Umbilical cord (tissue), 2 donors: ENCODE measurements at places on chromosomes 16 and 17.

- DNase-seq, result no peak
Observed at GRCh38 chr16:78198288-78198687, 98.8 kb downstream of the WWOX start.

- DNase-seq, result no peak
Observed at GRCh38 chr16:19885451-19886072, 914 bp upstream of the GPRC5B start.

GRCh38 chr16:1182316-1182671 lies 29.4 kb downstream of the CACNA1H start:
- DNase-seq, result peak; percentile 81

GRCh38 chr16:66458292-66458691 lies 31.2 kb downstream of the BEAN1 start:
- no peak for DNase-seq

DNA sequence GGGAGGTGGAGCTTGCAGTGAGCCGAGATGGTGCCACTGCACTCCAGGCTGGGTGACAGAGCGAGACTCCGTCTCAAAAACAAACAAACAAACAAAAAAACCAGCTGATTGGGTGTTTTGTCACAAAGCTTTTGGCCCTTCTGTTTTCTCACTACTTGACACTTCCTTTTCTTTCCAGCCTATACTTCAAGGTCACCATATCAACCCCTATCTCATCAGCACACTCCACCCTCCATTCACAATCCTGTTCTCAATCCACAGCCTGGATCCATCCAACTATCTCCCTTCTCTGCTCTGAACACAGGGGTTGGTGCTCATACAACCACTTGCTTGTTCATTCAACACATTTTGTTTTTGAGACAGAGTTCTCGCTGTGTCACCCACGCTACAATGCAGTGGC lies 6.6 kb upstream of the MED11 start:
- DNase-seq, result no peak

- peak; percentile 91 for DNase-seq
Observed at GRCh38 chr16:17578981-17579874, 108.5 kb upstream of the XYLT1 start.

- no peak for DNase-seq
Observed at GRCh38 chr17:74670329-74670728, 42.4 kb downstream of the CD300LF start.

- DNase-seq, result no peak
Observed at GRCh38 chr17:61340431-61341209, 59.0 kb upstream of the TBX2 start.

DNA sequence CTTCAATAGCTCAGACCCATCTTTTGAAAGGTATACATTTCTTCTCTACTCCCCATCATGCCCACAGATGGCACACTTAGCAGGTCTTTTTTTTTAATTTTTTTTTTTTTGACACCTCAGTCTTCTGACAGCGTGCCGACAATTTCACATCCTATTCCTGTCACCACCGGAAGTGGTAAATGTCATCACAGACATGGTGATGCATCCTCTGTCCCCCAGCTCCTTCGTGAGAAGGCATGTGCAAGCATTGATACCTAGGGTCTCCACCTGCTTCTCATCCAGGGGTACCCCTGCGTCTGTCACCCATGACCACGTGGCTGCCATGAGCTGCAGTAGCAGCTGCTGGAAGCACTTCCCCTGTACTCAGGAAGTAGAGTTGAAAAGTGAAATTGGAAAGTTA lies 35.6 kb downstream of the ELAC2 start:
- no peak for DNase-seq

GRCh38 chr17:10803350-10803749 lies 549 bp downstream of the TMEM238L start:
- no peak for DNase-seq

- no peak for DNase-seq
Observed at GRCh38 chr17:50703162-50703561, 4.6 kb downstream of the ANKRD40 start.

- no peak for DNase-seq
Observed at GRCh38 chr17:58576679-58577367, 62.4 kb upstream of the MTMR4 start.

GRCh38 chr16:72704746-72705372 lies 343.1 kb downstream of the ZFHX3 start:
- DNase-seq, result no peak

DNA sequence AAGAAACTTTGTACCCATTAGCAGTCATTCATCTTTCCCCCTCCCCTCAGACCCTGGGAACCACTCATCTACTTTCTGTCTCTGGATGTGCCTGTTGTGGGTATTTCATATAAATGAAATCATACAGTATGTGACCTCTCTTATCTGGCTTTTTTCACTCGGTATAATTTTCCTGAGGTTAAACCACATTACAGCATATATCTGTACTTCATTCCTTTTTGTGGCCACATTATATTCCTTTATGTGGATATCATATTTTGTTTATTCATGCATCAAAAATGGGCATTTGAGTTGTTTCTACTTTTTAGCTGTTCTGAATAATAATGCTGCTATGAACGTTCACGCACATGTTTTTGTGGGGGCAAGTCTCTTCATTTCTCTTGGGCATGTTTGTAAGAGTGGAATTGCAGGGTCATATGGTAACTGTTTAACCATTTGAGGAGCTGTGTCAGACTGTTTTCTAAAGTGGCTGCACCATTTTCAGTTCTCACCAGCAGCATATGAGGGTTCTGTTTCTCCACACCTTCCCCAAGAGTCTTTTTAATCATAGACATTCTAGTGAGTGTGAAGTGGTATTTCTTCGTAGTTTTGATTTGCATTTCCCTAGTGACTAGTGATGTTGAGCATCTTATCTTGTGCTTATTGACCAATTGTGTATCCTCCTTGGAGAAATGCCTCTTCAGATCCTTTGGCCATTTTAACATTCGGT lies 3.8 kb downstream of the SNX29 start:
- no peak for DNase-seq

DNA sequence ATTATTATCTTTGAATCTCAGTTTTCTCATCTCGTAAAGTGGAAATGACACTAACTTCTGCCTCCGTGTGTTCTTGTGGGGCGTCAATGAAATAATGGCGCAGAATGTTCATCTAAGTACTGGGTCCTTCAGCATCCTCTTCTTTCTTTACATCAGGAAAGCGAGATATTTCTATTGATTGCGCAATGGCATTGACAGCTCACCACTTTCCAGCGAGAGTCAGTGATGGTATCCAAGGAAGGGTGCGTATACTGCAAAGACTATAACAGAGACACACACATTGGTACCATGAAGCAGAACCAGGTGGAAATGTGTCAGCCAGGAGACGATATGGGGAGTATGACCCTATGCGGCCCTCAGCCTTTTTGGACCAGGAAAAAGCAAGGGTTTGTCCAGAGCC lies 162.1 kb downstream of the SHISA9 start:
- no peak for DNase-seq

DNA sequence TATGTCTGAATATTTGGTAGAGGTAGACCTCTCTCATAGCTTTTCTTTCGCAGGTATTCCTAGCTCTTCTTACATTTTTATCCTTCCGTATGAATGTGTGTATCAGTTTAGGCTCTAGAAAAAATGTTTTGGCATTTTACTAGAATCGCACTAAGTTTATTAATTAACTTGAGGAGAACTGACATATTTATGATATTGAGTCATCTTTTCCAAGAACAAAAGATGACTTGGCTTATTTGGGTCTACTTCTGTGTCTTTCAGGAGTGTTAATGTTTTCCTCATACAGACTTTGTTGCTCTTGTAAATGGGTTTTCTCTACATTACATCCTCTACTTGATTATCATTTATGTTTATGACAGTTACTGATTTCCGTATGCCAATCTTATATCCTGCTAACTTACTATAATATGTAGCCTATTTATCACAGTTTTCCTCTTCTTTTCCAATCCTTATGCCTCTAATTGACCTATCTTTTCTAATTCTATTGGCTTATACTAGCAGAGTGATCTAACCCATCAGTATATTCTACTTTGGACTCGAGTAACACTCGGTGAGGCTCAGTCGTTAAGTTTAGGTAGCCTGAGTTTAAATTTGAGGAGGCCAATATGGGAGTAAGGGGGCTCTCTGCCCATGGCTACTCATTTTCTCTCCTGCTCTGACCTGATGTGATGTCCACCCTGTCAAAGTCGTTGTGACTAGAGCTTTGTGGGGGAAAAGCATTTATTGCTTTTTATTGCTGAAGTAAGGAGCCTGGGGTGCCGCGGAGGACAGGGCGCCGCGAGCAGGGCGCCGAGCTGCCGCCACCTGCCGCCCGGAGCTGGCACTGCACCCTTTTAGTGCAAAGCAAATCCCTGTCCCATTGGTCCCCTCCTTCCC lies 20.0 kb downstream of the ST6GALNAC1 start:
- peak; percentile 66 for DNase-seq

DNA sequence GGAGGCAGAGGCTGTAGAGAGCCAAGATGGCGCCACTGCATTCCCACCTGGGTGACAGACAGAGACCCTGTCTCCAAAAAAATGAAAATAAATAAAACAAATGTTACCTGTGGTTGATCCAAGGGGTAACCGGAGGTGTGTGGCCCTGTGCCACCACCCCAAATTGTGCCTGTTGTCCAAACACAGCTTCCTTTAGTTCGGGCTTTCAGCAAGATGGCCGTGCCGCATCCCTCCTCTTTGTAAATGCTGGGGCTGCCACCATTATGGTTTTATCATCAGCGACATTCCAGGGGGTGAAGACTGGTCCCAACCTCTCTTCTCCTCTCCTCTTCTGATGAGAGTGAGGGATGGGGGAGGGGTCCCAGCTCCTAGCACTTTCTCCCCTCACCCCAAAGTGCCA lies at the start of gene C16orf92:
Gene C16orf92, plus strand, starts transcription at position 312 of the 400 bp plus-strand sequence. CDS start 143 bp downstream, outside the sequence.
- no peak for DNase-seq

GRCh38 chr17:50688245-50688644 lies 19.5 kb downstream of the ANKRD40 start:
- DNase-seq, result no peak

DNA sequence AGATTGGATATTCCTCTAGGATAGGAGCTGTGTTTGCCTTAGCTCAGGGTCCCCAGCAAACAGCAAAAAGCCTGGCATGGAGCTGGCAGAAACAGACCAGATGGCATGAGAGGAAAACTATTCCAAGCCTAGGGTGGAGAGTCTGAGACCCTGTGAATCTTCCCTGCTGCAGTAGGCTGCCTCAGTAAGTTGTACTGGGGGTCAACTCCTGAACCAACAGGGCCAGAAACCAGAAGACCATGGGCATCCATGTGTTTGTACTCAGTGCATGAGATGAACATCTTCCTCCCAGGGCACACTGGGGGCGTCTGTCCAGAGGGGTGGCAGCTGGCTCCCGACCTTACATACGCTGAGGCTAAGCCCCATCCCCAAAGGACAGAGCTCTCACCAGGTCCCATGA lies 214.4 kb downstream of the C16orf78 start:
- no peak for DNase-seq

DNA sequence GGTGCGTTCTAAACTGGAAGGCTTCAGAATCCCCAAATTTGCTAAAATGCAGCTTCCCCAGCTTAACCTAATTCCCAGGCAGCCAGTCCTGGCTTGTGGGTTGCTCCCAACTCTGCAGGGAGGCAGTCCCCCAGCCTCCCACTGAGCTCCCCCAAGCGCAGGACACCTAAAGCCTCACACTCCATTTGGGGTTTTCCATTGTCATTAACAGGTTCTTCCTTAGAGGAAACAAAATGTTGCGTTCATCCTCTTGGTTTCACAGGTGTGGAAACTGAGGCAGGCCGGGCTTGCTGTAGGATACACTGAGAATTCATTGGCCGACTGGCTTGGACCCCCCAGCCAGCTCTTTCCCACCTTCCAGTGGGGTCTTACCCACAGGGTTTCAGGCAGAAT lies 2.3 kb upstream of the TAC4 start:
- DNase-seq, result no peak

DNA sequence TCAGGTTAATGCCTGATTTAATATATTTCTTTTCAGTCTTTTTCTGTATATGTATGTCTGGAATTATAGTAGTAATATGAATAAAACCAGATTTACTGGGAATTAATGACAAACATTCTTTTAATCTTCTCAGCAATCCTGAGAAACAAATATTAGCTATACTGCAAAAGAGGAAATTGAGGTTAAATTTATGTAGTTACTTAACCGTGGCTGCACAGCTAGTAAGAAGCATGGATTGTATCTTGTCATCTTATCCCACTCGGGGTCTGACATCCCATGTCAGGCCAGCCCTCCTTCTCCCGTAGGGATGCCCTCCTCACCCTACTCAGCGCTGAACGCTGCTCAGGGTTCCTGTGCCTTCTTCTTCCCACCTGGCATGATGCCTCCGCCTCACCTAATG lies 143.0 kb downstream of the FTO start:
- no peak for DNase-seq

- peak; percentile 72 for DNase-seq
Observed at GRCh38 chr16:73058616-73059409, 10.9 kb upstream of the ZFHX3 start.

GRCh38 chr16:66649636-66650205 lies 45.2 kb downstream of the CMTM3 start:
- DNase-seq, result no peak

GRCh38 chr17:73684183-73684582 lies 39.9 kb upstream of the SDK2 start:
- no peak for DNase-seq

DNA sequence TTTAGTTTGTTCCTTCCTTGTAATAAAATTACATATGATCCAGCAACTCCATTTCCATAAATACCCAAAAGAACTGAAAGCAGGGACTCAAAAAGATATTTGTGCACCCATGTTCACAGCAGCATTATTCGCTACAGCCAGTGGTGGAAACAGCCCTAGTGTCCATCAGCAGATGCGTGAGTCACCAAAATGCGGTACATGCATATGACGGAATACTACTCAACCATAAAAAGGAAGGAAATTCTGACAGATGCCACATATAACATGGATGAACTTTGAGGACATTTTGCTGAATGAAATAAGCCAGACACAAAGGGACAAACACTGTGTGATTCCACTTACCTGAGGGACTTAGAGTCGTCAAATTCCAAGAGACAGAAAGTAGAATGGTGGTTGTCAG lies 9.1 kb upstream of the SLC47A2 start:
- no peak for DNase-seq

DNA sequence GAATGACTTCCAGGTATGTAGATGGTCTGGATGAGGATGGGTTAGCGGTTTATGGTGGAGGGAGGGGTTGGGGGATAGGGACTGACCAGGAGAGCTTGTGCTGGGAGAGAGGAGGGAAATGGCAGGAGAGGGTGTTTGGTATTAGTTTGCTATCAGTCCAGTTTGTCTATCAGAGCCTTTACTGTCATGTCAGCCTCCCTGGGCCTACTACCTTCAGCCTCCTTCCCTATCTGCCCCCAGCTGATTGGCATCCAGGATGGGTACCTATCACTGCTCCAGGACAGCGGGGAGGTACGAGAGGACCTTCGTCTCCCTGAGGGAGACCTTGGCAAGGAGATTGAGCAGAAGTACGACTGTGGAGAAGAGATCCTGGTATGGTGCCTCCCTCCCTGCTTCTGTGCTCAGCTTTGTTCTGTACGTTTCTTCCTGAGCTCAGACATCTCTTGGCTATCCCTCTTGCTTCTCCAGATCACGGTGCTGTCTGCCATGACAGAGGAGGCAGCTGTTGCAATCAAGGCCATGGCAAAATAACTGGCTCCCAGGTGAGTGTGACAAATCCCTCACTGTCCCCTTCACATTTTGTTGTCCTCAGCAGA lies 3.8 kb downstream of the EIF5A start:
- no peak for DNase-seq

GRCh38 chr17:70265471-70265870 lies 96.1 kb downstream of the KCNJ2 start:
- no peak for DNase-seq
